Aorta (tissue), 5 donors: ENCODE measurements at places on chromosomes 4 and X. TPM values are rescaled to one million over a fixed set of nuclear protein-coding genes. Genes with fewer than 3 reads are reported as not detected.

- H3K36me3 ChIP-seq, result no peaks in the 10 kb centered on the region
- no peaks in the 10 kb centered on the region for H3K27me3 ChIP-seq
- no peak overlapping the region for H3K4me3 ChIP-seq
- H3K4me1 ChIP-seq, result no peaks in the 10 kb centered on the region
- H3K27ac ChIP-seq, result no peak overlapping the region
Measured at GRCh38 chrX:25733148-25733547, 405.0 kb upstream of the MAGEB18 start.

DNA sequence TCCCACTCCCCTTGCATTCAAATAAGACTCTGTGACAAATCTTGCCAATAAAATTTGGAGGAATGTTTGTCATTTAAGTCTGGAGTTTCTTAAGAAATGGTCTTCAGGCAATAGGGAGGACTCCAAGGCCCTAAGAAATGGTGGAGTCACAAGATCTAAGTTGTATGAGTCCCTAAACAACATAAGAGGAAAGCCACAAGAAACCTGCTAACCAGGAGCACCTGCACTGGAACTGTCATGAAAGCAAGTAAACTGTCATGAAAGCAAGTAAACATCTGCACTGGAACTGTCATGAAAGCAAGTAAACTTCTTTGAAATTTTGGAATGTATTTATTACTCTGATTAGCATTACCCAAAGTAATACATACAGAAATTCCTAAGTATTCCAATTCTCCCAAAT lies 3.5 kb downstream of the CNOT6L start:
- H3K27ac ChIP-seq, result peak overlapping the region; percentile 48
- no peaks in the 10 kb centered on the region for H3K27me3 ChIP-seq

- peak overlapping the region; percentile 8 for H3K27ac ChIP-seq
- no peaks in the 10 kb centered on the region for H3K4me1 ChIP-seq
- no peak overlapping the region for H3K4me3 ChIP-seq
Measured at GRCh38 chr4:38106886-38107514, 146.8 kb downstream of the PTTG2 start.

The EPHA5 gene
- total RNA-seq, result 0.10 TPM

The SASH3 gene
- total RNA-seq, result 16.1 TPM

The BMP3 gene
- 1.3 TPM for total RNA-seq

GRCh38 chr4:126916626-126917140 lies 716.1 kb upstream of the INTU start:
- H3K4me3 ChIP-seq, result peak overlapping the region; percentile 59
- H3K4me1 ChIP-seq, result no peaks in the 10 kb centered on the region

GRCh38 chr4:7824218-7824617 lies 115.4 kb downstream of the AFAP1 start:
- no peak overlapping the region for H3K4me3 ChIP-seq
- H3K4me1 ChIP-seq, result no peaks in the 10 kb centered on the region
- DNase-seq, result no peak

DNA sequence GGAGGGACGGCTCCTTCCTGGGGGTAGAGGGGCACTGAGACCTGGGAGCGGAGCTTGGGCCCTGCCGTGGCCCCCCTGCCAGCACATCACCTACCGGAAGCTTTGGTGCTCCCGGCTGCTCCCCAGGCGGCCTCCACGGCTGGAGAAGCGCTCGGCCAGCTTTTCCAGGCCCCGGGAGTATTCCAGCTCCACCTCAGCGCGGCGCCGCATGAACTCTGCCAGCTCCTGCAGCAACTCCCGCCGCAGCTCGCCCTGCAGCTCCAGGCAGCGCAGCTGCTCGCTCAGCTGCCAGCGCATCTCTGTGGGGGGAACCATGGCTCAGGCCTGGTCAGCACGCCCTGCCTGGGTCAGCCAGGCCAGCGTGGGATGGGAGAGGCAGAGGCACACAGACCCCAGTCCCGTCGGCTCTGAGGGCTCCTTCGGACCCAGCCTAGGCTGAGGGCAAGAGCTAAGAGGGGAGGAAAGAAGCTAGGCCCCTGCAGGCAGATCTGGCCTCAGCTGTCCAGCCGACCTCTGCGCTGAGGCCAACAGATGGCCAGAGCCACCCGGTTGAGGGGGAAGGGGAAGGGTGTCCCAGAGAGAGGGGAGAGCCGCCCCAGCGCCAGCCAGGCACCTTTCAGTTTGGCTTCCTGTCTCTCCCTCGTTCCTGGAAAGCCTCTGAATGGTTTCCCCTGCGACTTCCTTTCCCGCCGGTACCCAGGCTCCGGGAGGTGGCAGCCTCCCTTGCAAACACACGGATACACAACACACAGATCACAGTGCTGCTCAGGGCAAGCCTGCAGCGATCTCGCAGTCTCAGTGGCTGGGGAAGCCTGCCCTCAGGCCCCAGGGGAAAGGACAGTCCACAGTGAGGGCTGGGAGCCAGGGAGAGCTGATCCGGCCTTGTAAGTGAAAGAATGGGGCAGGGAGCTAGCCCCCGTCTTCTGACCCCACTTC lies 4.3 kb downstream of the ARHGAP4 start:
- H3K4me1 ChIP-seq, result no peaks in the 10 kb centered on the region
- H3K27me3 ChIP-seq, result no peaks in the 10 kb centered on the region
- H3K36me3 ChIP-seq, result no peaks in the 10 kb centered on the region
- H3K27ac ChIP-seq, result no peak overlapping the region

DNA sequence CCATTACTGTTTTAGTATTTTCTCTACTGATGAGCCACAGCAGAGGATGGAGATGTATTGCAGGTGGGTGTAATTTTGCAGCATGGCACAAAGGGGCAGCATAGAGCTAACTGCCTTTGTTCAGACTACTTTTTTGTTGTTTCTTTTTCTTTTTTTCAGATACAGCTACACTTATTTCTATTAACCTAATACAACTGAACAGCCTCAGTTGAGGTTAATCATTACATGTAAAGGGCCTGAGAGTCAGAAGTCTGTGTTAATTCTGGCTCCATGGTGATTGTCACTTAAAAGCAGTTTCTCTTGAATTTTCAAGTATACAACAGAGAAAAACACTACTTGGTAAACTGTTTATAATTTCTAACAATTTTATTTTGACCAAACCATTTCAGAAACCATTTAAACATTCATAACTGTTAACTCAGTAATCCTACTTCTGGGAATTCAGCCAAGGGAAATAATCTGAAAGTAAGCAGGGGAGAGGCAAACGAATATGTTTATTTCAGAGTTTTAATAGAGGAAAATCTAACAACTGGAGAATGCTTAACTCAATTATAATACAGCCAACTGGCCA lies 13.9 kb upstream of the PPEF2 start:
- DNase-seq, result no peak
- no peak overlapping the region for H3K27ac ChIP-seq
- no peaks in the 10 kb centered on the region for H3K4me1 ChIP-seq
- no peaks in the 10 kb centered on the region for H3K36me3 ChIP-seq

The P2RY10 gene
- 1.1 TPM for total RNA-seq

DNA sequence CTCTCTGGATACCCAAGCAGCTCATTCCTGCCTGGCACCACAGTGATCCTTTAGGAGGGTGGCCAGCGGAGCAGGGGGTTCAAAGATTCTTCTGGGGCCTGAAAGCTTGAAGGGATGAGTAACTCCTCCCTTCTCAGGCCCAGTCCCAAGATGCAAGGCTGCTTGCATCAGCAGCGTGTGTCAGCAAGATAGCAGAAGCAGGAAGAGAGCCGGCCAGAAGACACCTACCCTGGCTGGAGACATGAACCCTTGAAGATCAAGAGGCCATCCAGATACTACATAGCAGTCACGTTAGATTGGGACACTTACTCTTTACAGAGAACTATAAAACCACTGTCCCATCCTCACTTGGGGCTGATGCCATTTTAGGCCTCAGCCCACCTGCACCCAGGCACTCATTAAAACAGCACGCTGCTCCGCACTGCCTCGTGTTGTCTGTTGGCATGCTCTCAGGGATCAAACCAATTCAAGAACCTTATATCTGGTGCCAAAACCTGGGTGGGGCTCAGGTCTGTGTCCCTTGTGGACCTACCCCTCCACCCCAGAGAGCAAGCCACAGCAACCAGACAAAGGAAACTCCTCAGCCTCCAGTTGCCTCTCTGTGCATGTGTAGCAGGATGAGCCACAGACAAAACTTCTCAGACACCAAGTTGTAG lies 6.5 kb downstream of the UGT2B17 start:
- H3K4me1 ChIP-seq, result no peaks in the 10 kb centered on the region
- H3K27me3 ChIP-seq, result no peaks in the 10 kb centered on the region
- no peaks in the 10 kb centered on the region for H3K36me3 ChIP-seq
- no peak for DNase-seq
- H3K27ac ChIP-seq, result no peak overlapping the region

DNA sequence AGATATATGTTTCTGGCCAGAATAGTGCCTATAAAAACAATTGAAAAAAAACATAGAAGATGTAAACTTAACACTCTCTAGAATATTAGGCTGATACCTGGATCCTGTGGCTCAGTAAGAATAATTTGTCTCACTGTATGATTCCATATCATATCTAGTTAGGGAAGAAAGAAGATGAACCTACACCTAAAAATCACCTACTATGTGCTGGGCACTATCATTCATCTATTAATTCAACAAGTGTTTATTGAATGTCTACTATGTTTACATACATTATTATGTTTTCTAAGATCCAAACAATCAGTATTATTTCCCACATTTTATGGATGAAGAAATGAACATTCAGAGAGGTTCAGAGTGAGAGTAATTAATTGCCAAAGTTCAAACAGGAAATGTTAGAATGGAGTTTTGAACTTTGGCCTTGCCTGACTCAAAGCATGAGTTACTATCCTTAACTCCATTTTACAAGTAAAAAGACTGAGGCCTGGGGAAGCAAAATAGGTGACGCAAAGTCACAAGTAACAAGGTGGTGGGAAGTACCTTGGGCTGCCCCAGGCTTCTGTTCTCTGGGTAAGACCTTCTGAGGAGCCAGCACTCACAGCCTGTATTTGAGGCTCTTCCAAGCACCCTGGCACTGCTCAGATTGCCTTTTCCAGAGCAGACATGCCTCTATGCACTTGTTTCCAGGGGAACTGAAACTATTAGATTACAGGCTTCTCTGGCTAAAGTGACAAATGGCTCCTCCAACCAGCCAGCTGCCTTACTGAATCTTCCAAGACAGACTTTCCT lies 111.1 kb upstream of the ACSL4 start:
- no peak for DNase-seq
- peak overlapping the region; percentile 11 for H3K27ac ChIP-seq

DNA sequence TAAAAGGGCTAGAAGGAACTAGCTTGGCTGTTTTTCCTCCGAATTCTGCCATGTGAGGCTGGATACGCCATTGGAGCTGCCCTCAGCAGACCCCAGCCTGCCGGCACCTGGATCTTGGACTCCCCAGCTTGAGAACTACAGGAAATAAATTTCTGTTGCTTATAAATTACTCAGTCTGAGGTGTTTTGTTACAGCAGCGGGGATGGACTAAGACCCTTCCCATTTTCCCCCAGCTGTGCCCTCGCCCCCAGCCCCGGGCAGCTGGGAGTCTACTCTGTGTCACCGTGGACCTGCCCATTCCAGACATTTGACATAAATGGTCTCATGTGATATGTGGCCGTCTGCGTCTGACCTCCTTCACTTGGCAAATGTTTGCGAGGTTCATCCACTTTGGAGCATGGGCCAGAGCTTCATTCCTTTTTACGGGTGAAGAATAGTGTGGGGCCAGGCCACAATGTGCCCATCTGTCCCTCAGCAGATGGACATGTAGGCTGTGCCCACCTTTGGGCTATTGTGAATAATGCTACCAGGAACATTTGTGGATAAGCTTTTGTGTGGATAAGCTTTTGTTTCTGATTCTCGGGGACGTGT lies 30.7 kb upstream of the SPON2 start:
- DNase-seq, result no peak
- H3K36me3 ChIP-seq, result no peaks in the 10 kb centered on the region

The FAM9A gene
- total RNA-seq, result not detected

GRCh38 chrX:14801136-14801535 lies 71.7 kb downstream of the FANCB start:
- no peak overlapping the region for H3K27ac ChIP-seq
- no peak overlapping the region for H3K4me3 ChIP-seq
- no peaks in the 10 kb centered on the region for H3K27me3 ChIP-seq
- no peaks in the 10 kb centered on the region for H3K36me3 ChIP-seq
- DNase-seq, result no peak

DNA sequence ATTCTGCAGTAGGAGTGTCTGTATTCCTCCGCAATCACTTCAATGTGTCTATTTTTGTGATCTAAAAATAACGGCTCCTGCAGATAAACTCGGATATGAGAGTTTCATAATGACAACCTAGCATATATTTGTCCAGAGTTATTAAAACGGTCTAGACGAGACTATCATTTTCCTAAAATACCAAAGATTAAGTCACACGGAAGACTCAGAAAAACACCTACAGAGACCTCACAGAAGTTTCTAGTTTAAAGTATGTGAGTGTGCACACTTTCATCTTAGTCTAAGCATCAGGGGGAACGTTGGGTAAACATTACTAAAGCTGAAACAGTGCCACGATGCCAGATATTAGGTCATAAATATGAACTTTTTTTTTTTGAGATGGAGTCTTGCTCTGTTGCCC lies 156.9 kb downstream of the AFAP1 start:
- no peak overlapping the region for H3K4me3 ChIP-seq
- H3K4me1 ChIP-seq, result peaks cover 3% of the 10 kb centered on the region
- no peak for DNase-seq
- no peaks in the 10 kb centered on the region for H3K36me3 ChIP-seq
- H3K27me3 ChIP-seq, result no peaks in the 10 kb centered on the region
- H3K27ac ChIP-seq, result no peak overlapping the region

DNA sequence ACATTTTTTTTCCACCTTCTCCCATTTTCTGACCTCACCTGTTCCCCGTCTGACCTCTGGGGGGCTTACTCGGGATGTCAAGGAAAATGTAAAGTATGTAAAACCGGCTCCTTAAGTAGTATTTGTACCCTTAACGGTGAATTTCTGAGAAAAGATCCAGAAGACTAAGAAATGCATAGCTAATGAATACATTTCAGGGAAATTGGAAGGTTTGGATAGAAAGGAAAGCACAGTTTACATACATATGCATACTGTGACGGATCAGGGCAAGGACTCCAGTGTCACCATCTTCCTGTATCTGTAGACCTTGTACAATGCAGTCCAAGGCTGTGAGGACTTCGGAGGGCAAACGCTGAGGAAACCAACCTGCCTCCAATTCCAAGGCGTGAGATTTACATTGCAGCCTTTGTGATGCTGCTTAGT lies 2185.9 kb upstream of the TENM3 start:
- no peaks in the 10 kb centered on the region for H3K36me3 ChIP-seq
- H3K4me1 ChIP-seq, result no peaks in the 10 kb centered on the region
- no peaks in the 10 kb centered on the region for H3K27me3 ChIP-seq
- DNase-seq, result no peak
- no peak overlapping the region for H3K4me3 ChIP-seq
- no peak overlapping the region for H3K27ac ChIP-seq

The ANK2 gene
- 64.4 TPM for total RNA-seq

GRCh38 chr4:41236032-41236431 lies 20.7 kb upstream of the UCHL1 start:
- H3K36me3 ChIP-seq, result no peaks in the 10 kb centered on the region
- DNase-seq, result no peak
- H3K4me3 ChIP-seq, result no peak overlapping the region
- H3K27ac ChIP-seq, result no peak overlapping the region
